OCI-LY7 (cell line): ENCODE measurements at places on chromosomes 5 and 9.

DNA sequence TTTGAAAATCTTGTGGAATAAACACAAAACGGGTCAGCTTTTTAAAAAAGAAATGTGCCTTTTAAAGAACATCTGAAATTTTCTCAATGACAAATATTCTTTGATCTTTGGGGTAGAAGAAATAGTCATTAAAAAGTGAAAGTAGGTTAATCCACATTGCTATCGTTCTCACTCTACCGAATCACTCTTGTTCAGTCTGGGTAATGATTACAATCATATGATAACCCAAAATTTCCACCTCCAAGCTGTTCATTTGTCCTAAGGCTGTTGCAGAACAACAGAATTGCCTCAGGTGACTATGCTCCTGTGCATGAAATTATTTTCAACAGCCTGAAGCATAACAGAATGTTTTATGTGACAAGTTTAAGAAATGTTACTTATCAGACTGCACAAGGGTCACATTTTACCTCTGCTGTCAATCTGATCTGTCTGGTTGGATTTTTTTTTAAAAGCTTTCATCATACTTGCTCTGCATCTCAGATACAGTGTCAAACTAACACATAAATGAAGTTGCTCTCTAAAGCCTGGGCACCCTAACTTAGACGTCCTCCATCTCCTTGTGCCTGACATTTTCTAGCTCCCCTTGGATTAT is 227.3 kb downstream of the LURAP1L start:
- no peak for DNase-seq

- DNase-seq: no peak
These were observed 165.6 kb upstream of the FSTL4 start for GRCh38 chr5:133777951-133778350.

- DNase-seq: no peak
These were observed 27.1 kb downstream of the IRX4 start for GRCh38 chr5:1855596-1855995.

- DNase-seq: no peak
These were observed 503.7 kb downstream of the CDH10 start for GRCh38 chr5:24141046-24141445.

GRCh38 chr9:130845901-130846481 is 10.9 kb downstream of the ABL1 start:
- no peak for DNase-seq

- DNase-seq: no peak
These were observed 26.4 kb downstream of the FGD3 start for GRCh38 chr9:92973700-92974099.

DNA sequence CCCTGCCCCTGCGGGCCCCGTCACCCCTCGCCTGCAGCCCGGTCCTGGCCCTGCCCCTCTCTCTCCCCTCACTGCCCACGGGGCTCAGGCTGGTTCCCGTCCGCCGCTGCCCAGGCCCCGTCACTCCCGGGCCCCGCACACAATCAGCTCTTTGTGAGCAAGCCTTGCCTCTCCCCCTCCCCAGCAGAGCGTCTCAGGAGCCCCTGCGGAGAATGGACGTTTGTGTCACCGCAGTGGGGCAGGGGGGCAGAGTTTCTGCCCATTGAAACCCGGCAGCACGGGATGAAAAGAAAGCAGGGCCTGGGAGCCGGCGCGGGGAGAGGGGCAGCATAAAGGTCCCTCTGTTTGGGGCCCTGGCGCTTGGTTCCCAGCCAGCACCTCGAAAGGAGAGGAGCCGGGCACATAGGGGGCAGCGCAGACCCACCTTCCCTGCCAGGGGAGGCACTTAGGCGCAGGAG is 13.5 kb upstream of the NUP214 start:
- no peak for DNase-seq

DNA sequence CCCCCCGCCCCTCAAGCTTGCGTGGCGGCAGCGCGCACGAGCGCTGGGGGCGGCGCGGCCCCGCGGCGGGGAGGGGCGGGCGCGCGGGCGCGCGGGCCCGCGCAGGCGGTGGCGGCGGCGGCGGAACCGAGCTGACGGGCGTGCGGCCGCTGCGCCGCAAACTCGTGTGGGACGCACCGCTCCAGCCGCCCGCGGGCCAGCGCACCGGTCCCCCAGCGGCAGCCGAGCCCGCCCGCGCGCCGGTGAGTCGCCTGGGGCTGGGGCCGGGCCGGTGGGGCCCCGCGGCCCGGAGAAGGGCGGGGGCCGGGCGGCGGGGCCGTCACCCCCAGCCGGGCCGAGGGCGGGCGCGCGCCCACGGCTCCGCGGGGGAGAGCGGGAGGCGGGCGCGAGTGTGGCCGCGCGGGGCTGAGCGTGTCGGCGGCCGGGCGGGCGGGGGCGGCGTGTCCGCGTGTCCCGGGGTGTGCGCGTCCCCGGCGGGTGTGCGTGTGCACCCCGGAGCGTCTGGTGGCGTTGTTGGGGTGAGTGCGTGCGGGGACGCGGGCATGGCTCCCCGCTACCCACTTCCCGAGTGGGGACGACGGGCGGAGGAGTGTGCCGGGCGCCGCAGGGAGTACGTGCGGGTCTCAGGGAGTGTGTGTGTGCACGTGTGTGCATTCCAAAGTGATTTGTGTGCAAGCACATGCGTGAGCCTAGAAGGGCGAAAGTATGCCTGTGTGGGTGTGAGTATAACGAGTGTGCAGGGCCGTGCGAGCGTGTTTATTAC is at the start of gene NEK6:
Gene NEK6, plus strand, starts transcription at position 106 of the 763 bp plus-strand sequence. CDS start 44,016 bp downstream, outside the sequence.
- peak; percentile 50 for DNase-seq

DNA sequence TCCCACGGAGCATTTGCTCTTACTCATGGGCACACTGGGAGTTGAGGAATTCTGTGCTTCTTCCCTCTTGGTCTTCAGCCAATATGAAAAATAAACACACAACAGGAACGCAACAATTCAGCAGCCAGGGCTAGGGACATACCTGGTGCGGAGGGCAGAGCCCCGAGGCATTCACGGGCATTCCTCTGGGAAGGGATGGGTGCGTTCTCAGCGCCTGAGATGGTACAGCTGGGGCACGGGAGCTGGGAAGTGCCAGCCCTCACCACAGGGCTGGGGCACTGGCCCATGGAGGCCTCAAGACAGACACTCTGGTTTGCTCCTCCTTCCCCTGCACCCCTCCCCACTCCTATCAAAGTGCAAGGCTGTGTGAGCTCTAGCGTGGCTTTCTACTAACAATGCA is 2.1 kb downstream of the SLC6A3 start:
- no peak for DNase-seq

- DNase-seq: no peak
These were observed 44.8 kb downstream of the ANXA2R start for GRCh38 chr5:42995360-42995751.

GRCh38 chr5:151680944-151681427 is 5.7 kb downstream of the SPARC start:
- DNase-seq: no peak

- DNase-seq: no peak
These were observed 121.2 kb downstream of the TLE4 start for GRCh38 chr9:79692857-79693571.

DNA sequence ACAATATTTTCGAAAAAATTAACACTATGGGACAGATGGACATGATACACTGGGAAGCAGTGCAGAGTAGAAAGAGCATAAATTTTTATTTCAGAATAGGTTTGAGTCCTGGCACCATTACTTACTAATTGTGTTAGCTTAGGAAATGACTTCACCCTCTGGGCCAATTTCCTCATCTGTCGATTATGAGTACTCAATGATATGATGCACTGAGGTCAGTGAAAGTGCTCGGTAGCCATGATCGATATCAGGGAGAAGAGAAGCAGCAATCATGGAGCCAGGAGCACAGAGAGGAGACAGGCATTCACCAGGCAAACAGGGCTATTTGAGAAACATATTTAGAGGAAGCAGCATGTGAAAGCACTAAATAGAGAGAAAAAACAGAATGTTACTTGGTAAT is 29.4 kb downstream of the NR6A1 start:
- DNase-seq: no peak

- no peak for DNase-seq
These were observed 564.8 kb upstream of the CLINT1 start for GRCh38 chr5:158423623-158424200.

- no peak for DNase-seq
These were observed 95.8 kb downstream of the BRINP1 start for GRCh38 chr9:119273325-119273904.

GRCh38 chr5:174245516-174246075 is 200.1 kb downstream of the NSG2 start:
- no peak for DNase-seq

- no peak for DNase-seq
These were observed 58.4 kb upstream of the DAB2IP start for GRCh38 chr9:121593066-121593465.

DNA sequence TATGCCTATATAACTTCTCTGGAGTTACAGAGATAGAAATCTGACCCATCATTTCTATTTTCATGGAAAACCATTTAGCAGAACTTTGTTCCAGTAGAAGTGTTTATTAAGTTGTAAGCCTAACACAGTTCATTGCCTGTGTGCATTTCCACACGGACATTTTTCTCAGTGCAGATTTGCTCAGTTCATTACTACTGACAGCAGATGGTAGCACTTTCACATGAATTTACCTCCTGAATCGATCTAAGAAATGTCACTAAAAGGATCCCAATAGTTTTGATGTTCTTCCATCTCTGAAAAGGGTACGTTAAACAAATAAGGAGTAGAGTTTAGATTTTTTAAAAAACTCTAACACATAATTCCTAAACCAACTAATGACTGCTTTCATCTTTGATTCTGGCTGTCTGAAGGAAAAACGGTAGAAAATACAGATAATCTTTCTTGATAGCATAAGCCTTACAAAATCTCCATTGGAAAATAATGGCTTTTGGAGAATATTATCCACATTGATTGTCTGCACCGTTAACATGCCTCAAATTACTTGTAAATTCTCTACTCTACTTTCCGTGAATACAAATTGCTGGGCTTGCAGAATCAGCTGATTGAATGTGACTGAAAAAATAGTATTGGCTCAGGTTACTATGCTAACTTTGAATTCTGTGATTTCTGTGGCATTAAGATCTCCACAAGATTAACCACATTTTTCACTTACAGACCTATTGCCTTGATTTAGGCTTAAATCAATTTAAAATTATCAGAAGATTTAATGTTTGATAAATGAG is 33.1 kb downstream of the RPS23 start:
- DNase-seq: no peak

- no peak for DNase-seq
These were observed 43.7 kb downstream of the RGS3 start for GRCh38 chr9:113507256-113507655.

DNA sequence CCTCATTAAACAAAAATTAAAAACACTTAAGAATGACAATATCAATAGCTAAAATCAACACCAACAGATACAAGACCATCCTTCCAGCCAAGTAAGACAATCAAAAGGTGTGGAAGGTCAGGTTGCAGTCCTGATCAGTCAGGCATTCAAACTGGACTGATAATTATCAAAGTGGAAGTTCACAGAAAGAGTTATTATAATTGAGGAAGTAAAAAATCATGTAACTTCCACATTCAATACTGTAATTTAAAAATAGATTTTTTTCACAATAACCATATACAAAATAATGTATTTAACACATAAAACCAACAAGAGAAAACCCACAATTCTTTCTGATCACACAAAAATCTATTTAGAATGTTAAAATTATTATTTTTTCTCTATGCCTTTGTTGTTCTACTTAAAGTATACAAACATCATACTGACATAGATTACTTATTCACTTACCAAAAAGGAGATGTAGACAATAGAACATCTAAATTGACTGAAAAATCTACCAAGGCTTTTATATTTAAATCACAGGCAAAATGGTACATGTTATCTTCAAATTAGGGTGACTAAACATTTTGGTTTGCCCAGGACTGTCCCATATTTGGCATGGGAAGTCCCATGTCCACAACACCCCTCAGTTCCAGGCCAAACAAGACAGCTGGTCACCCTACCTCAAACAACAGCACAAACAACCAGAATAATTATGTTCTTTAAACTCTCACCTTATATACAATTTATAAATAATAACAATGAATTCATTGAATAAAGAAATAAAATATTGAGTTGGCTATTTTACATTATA is 142.5 kb upstream of the SLC24A2 start:
- no peak for DNase-seq

DNA sequence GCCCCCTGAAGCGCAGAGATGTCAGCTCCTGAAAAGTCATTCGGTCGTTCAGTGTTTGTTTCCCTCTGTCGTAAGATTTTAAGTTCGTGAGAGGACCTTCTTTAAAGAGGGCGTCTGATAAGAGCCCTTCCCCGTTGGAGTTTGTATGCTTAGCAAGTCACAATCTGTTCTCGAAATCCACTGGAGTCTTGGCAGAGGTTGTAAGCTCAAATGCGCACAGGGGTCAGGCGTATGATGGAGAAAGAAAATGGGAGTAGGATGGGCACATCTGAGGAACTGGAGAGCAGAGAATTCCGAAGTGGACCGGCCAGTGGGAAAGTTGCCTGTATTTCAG is 710 bp downstream of the HSD17B4 start:
- DNase-seq: peak; percentile 25

DNA sequence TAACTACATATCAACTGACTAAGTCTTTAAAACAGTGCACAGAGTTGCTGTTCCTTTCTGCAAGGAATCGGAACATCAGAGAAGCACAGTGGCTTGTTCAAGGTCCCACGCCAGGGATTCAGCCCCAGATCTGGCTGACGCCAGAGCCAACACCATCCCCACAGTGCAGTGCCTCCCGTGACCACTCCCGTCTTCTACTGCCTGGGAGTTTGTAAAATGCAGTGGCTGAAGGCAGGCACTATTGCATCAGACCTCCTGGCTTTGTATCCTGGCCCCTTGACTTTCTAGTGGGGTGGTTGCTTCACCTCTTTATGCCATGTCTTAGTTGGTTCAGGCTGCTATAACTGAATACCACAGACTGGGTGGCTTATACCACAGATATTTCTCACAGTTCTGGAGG is 131.0 kb downstream of the NSG2 start:
- no peak for DNase-seq

DNA sequence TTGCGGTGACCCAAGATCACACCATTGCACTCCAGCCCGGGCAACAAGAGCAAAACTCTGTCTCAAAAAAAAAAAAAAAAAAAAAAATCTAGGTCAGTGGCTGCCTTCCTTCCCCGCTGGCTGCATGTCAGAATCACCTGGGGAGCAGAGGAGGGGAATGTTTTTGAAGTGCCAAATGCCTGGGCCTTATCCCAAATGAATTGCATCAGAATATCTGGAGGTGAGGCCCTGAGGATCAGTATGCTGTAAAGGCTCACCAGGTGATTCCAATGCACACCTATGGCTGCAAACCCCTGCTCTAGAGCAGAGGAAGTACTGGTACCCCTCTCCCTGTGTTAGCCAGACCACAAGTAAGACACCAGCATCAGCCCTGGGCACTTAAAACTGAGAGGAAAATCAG is 44.7 kb upstream of the GABRP start:
- no peak for DNase-seq
